ENCODE measurements at places on chromosomes 16 and 17. TPM values are rescaled to one million over a fixed set of nuclear protein-coding genes. Genes with fewer than 3 reads are reported as not detected.

MED13 gene
- 150 TPM for total RNA-seq

KRT40 gene
- not detected for total RNA-seq

PHAF1 gene
- total RNA-seq, result 19.8 TPM

GRCh38 chr17:15492791-15493692 is 25.6 kb upstream of the CDRT4 start:
- DNase-seq, result no peak

KRTAP1-1 gene
- not detected for total RNA-seq

DNA sequence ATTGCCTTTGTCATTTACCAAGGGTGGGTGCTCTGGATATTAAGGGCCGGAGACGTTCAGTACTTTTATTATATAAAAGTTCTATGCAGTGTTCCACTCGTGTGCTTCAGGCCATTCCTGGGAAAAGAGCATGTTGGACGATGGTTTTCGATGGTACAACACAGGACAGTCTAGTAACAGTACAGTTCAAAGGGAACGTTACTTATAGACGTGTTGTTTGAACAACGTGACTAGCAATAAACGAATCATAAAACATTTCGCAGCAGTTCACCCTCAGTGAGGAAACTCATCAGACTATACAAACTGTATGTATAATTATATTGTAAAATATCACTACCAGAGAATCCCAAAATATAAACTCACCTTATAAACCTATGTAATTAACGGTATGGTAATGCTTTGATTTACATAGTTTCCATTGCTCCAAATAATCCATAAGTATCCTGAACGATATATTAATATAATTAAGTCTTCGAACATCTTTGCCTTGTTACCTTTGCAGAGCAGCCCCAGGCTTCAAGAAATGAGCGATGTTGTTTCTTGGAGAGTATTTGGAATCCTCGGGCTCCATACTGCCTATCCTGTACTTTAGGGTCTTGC is 589 bp downstream of the NMT1 start:
- no peak for DNase-seq

TEX19 gene
- total RNA-seq, result not detected
